ENCODE measurements at places on chromosomes 1 and 21. TPM values are rescaled to one million over a fixed set of nuclear protein-coding genes. Genes with fewer than 3 reads are reported as not detected.
A peak's percentile ranks its signal among the peaks of the same experiment; 100 is the strongest.

GRCh38 chr1:81379430-81379829 is 421.3 kb upstream of the ADGRL2 start:
- H3K27ac ChIP-seq: no peak overlapping the region
- no peak overlapping the region for H3K4me3 ChIP-seq
- H3K36me3 ChIP-seq: no peaks in the 10 kb centered on the region
- no peaks in the 10 kb centered on the region for H3K27me3 ChIP-seq
- H3K4me1 ChIP-seq: no peaks in the 10 kb centered on the region

DNA sequence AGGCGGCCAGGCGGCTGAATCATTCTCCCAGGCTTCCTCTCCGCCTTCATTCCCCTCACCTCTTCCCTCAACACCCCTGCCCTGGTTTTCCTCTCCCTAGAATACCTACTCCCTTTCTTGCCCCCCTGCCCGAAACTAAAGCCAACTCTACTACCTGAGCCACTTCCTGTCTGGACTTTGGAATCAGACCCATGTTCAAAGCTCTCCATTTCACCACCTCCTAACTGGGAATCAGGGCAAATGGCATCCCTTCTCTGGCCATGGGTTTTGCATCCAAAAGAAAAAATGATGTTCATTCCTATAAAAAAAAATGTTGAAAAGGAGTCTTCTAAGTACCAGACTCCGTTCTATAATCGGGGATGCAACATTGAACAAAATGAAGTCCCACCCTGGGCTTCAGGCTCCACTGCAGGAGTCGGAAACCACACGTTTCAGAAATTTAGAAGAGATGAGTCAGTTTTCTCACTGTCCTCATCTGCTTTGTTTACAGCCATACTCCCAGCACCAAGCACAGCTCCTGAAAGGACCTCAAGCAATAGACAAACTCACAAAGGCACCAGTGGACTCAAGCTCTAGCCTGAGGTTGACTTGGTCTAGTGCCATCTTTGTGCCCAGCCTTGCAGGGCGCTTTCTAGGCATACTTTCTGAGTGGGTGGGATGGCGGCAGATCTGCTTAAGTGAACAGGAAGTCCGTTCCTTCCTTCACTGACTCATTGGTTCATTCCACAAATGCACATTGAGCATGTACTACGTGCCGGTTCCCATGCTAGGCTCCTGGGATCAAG is 176.2 kb downstream of the IGSF21 start:
- peaks cover 18% of the 10 kb centered on the region for H3K27me3 ChIP-seq
- no peaks in the 10 kb centered on the region for H3K4me1 ChIP-seq
- no peak overlapping the region for H3K4me3 ChIP-seq
- H3K27ac ChIP-seq: no peak overlapping the region

DNA sequence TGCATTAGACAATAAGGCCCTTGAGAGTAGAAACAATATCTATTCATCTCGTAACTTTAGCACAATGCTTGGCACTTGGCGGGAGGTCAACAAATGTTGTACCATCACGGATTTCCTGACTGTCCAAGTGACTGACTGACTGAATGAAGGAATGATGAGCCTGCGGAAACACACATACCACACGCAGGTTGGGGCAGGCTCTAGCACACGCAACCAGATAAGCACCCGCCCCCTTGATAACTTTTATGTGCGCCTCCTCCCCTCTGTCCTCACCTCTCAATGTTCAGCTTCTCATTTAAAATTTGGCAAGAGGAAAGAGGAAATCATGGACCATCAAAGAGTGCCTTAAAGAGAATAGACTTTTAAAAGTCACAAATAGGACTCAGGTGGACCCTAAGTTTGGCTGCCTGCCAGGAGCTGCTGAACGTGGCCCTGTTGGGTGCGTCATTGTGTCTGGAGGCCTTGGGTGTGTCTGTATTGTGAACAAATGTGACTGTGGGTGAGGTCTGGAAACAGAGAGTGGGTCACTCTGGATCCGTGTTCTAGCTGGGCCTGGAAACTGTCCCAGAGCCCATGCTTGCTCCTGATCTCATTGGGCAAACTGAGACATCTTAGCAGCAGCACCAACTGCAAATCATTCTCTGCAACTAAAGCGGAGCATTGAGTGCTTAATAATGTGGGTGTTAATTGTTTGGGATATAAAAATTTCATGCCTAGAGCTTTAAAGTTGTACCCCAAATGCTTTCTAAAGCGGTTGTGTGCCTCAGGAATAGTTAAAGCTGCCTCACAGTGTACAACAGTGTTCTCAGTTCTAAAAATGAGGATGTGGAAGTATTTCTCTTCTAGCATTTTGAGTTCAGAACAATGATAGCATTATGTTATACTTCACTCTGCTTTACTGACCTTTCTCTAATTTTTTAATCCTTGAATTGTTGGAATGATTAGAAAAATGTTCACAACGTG is 47.6 kb upstream of the ABCG1 start:
- no peak overlapping the region for H3K27ac ChIP-seq
- peaks cover 3% of the 10 kb centered on the region for H3K4me1 ChIP-seq
- no peak for DNase-seq
- H3K36me3 ChIP-seq: no peaks in the 10 kb centered on the region
- H3K27me3 ChIP-seq: no peaks in the 10 kb centered on the region

DNA sequence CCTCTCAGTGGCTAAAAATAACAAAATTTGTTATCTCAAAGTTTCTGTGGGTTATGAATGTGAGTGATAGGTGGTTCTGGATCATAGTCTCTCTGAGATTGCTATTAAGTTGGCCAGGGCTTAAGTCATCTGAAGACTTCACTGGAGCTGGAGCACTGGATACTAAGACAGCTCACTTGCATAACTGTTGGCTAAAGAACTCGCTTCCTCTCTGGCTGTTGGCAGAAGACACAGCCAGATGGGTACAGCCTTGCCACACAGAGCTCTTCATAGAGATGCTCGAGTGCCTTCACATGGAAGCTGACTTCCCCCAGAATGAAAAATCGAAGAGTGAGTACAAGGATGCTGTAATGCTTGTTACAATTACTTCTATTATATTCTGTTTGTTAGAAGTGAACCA is 333.8 kb downstream of the ZP4 start:
- H3K27ac ChIP-seq: no peak overlapping the region
- H3K36me3 ChIP-seq: no peaks in the 10 kb centered on the region
- no peak for DNase-seq
- H3K4me1 ChIP-seq: no peaks in the 10 kb centered on the region
- H3K4me3 ChIP-seq: no peak overlapping the region

GRCh38 chr1:111402083-111402482 is 25.5 kb downstream of the OVGP1 start:
- H3K4me3 ChIP-seq: no peak overlapping the region
- peaks cover 2% of the 10 kb centered on the region for H3K36me3 ChIP-seq
- DNase-seq: no peak
- no peak overlapping the region for H3K27ac ChIP-seq
- peaks cover 42% of the 10 kb centered on the region for H3K4me1 ChIP-seq
- no peaks in the 10 kb centered on the region for H3K27me3 ChIP-seq

DNA sequence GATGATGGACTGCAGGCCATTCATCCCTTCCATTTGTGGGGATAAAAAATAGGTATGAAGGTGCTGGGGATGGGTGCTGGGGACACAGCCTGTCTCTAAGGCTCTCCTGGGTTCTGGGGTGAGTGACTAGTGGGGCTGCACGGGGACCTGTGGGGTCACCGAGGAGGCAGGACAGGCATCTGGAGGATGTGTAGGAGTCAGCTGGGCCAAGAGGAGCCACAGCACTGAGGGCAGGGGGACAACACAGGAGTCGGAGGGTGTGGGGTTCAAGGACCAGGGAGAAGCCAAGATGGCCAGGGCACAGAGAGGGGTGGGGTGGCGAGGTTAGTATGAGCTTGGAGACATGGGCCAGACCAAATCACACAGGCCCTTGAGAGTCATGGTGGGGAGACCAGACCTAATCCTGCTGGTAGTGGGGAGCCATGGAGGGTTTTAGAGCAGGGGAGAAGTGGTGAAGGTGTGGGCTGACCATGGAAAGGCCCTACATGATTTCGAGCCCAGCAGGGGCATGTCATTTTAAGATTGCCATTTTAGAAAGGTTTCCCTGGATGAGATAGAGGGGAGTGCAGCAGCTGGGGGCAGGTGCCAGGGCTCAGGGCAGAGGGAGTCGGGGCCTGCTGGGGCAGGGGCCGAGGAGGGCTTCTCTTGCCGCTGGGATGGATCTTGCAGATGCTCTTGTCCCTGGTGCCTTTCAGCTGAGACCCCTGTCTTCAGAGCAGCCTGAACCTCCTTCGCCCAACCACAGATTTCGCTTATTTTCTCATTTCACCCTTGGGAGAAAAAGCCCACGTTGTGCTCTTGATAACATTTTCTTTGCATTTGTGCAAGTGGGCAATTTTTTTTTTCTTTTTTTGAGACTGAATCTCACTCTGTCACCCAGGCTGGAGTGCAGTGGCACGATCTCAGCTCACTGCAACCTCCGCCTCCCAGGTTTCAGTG is 22.7 kb downstream of the SERINC2 start:
- no peak for DNase-seq
- H3K27ac ChIP-seq: peak overlapping the region; percentile 35
- no peak overlapping the region for H3K4me3 ChIP-seq
- no peaks in the 10 kb centered on the region for H3K27me3 ChIP-seq

- H3K4me3 ChIP-seq: peak overlapping the region; percentile 90
- H3K36me3 ChIP-seq: no peaks in the 10 kb centered on the region
- peaks cover 90% of the 10 kb centered on the region for H3K4me1 ChIP-seq
- H3K27me3 ChIP-seq: no peaks in the 10 kb centered on the region
- peak overlapping the region; percentile 94 for H3K27ac ChIP-seq
Measured at GRCh38 chr1:181128592-181129497, 40.3 kb downstream of the IER5 start.

DNA sequence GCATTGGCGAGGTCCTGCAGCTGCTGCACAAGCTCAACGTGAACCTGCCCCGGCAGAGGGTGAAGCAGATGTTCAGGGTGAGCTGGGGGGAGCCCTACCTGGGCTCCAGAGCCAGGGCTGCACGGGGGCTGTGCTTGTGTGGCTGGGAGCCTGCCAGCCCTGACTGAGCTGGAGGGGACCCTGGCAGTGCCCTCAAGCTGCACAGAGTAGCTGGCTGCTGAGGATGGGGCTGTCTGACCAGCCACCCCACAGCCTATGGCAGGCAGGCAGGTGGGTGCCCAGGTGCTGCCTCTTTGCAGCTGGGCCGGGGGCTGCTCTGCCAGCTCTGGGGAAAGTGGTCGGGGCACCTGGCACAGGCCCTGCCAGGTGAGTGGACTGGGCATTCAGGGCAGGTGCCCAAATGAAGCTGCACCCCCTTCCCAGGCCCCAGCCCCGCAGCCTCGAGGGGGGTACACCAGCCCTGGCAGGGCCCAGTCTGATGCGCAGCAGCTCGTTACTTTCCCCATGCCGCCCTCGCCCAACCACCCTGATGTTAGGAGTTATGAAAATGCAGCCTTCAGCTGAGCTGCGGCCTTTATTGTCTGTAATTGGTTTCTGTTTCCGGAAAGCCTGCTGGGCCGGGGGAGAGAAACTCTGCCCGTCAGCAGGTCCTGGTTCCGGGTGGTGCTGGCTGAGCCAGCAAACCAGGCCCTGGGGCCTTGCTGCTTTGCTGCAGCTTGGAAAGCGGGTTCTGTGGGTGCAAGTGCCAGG is 4.3 kb downstream of the PLCH2 start:
- DNase-seq: no peak
- no peak overlapping the region for H3K4me3 ChIP-seq
- no peaks in the 10 kb centered on the region for H3K36me3 ChIP-seq
- H3K4me1 ChIP-seq: peaks cover 9% of the 10 kb centered on the region

DNA sequence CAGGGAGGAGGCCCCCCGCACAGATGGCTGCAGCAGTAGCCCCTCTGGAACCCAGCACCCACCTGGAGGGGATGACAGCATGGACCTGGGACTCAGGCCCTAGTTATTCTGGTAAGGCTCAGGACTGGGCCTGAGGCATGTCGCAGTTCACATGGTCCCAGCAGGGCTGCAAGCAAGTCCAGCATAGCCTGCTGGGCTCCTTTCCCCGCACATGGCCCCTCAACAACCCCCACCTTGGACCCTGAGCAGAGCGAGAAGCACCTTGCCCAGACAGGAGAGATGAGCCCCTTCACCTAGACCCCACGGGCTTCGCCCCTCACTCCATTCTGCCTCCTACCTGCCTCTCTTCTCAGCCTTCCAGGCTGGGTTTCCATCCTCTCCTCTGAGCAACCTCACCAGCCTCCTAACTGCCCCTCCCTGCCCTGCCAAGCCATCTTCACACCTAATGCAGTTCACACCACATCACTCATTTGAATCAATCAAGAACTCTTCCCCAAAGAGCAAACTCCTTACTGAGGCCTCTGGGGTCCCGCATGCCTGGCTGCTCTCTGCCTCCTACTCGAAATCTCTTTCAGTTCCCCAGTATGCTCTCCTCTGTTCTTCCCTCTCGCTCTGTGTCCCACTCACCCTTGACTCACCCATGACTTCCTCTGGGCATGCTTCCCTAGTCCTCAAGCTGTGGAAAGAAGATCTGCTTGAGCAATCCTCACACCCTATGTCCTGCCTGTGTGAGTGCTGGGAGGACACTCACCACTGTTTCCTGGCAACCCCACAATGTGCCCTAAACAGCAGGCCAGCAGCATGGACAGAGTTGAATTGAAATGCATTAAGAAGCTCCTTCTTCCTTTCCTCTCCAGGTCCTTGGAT is 9.4 kb upstream of the THEMIS2 start:
- H3K36me3 ChIP-seq: no peaks in the 10 kb centered on the region
- H3K4me3 ChIP-seq: peak overlapping the region; percentile 33
- peak; percentile 37 for DNase-seq
- H3K27ac ChIP-seq: peak overlapping the region; percentile 89

GRCh38 chr1:180929389-180929788 is 16.7 kb downstream of the KIAA1614 start:
- H3K27ac ChIP-seq: no peak overlapping the region
- no peak for DNase-seq
- H3K4me1 ChIP-seq: peaks cover 10% of the 10 kb centered on the region
- peaks cover 3% of the 10 kb centered on the region for H3K27me3 ChIP-seq

GRCh38 chr1:235566084-235566483 is 61.8 kb upstream of the B3GALNT2 start:
- no peaks in the 10 kb centered on the region for H3K36me3 ChIP-seq
- no peaks in the 10 kb centered on the region for H3K27me3 ChIP-seq
- no peak for DNase-seq
- H3K27ac ChIP-seq: no peak overlapping the region

DNA sequence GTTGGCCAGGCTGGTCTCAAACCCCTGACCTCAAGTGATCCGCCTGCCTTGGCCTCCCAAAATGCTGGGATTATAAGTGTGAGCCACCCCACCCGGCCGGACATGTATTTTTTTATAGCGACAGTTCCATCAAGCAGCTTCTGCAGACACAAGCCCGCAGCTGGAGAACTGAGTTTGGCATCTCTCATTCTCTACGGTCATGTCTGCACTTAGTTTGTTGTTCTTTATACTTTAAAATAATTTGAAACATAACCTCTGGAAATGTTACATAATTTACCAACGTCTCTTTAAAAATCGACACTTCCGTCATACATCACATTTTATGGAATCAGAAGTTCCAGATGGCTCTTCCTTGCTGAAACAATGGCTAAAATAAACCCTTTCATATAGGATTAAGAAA is 183.6 kb downstream of the DYRK1A start:
- no peaks in the 10 kb centered on the region for H3K36me3 ChIP-seq
- peaks cover 32% of the 10 kb centered on the region for H3K27me3 ChIP-seq
- H3K4me1 ChIP-seq: peaks cover 15% of the 10 kb centered on the region
- no peak overlapping the region for H3K4me3 ChIP-seq
- no peak for DNase-seq
- H3K27ac ChIP-seq: no peak overlapping the region

Gene ARHGEF16
- total RNA-seq: not detected

Gene NPHP4
- 6.2 TPM for total RNA-seq

Gene POMGNT1
- total RNA-seq: 39.5 TPM

Gene RAB4A
- 42.3 TPM for total RNA-seq

Gene GJC2
- 0.35 TPM for total RNA-seq

Data from activated B cell treated with CpG ODN at 0.5 μM for 24 hours (primary cell).